ENCODE measurements at places on chromosomes 3 and 15.

DNA sequence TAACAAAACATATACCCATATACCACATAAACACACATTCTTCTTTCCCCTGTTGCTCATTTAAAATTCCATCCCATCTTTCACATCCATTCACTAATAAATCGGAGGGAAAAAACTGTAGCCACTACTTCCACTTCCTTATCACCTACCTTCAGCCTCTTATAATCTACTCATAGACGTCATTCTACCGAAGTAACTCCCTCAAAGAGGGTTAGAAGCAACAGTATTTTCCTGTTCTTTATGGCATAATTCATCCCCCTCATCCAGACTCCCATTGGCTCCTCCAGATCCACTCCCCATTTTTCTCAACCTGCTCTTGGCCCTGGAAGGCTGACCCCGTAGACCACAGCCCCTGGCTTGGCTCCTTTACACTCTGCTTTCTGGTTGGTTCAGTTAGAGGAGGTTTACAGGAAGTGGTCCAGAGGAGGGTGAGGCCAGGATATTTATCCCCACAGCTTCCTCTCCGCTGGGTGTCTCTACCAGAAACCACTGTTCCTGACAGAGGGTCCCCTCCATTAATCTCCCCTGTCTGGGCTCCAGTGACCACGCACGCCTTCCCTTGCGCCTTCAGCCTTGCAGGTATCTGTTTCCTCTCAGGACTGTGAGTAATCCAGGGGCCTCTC, 46.3 kb downstream of the FMN1 start:
- DNase-seq: no peak

DNA sequence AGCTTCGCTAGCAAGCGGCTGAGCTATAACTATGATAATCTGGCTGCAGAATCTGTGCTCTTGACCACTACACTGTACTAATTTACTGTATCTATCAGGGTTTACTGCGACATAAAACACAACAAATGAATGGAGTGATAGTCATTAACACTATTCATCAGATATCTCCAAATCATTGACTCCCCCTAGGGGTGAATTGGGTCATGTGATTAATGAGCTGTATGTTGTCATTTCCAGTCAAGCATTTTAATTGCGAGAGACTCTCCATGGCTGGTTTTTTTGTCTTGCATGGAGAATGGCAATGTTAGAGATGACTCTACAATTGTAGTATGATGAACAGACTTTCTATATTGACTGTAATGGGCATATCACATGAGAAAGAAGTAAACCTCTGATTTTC, 10.5 kb upstream of the TM4SF18 start:
- DNase-seq: no peak

DNA sequence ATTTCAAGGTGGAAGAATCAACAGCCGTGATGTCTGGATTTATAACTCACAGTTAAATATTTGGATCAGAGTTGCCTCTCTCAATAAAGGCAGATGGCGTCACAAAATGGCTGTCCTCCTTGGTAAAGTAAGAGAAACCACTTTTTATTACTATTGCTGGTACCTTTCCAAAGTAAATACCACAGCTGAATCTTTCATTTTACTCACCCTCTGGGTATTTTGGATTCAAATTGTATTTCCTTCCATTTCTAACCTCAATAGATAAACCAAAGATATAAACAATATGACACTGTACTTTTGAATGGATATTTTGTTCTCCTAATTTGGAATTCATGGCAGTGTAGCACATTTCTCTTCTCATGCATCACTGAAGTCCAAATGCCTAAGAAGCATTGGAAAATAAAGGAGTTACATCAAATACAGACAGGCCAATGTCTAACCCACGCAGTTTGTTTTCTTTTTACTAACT, 29.5 kb downstream of the KLHL24 start:
- DNase-seq: no peak

DNA sequence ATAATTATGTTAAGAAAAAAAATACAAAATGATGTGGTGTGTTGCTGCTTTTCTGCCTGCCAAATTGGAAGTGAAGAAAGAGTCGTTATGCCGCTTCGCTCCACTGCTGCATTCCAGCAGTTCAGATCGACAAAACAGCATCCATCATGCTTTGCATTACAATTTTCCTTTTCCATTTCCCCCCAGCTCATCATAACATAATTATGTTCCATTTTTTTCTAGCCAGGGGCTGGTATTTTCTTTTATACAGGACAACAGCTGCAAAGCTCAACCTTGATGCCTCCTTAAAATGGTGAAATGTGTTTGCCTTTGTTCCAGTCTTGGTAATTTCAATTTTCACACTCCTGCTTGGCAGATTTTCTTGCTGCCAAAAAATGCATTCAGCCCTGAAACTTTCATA, 44.9 kb upstream of the KBTBD12 start:
- DNase-seq: no peak

- DNase-seq: no peak
Observed at GRCh38 chr3:71436337-71436736, 147.2 kb downstream of the FOXP1 start.

- no peak for DNase-seq
Observed at GRCh38 chr15:85623315-85624049, 171.2 kb downstream of the KLHL25 start.

GRCh38 chr3:170520996-170521395, 64.9 kb downstream of the SLC7A14 start:
- no peak for DNase-seq

- DNase-seq: no peak
Observed at GRCh38 chr3:29764603-29765254, 483.9 kb downstream of the RBMS3 start.
